ENCODE measurements at places on chromosomes 3 and 15. TPM values are rescaled to one million over a fixed set of nuclear protein-coding genes. Genes with fewer than 3 reads are reported as not detected.

- DNase-seq, result no peak
Observed at GRCh38 chr15:60353245-60353920, 44.4 kb downstream of the ANXA2 start.

LSAMP gene
- 1.2 TPM for polyA plus RNA-seq

LRRN1 gene
- polyA plus RNA-seq, result not detected

DNA sequence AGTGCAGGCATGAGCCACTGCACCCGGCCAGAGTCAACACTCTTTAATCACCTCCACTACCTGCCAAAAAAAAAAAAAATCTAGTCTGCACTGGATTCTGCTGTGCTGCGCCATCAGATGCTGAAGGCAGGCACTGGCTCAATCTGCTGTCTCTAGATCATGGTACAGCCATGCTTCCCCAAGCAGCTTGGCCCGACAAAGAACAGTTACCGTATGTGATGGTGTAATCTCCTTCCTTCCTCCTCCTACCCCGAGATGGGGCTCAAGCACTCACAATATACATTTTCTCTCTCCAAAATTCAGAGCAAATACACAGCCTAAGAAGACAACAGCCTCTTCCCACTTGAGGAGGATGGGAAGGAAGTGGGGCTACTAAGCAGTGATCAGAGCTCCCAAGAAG is 45.1 kb downstream of the DAPK2 start:
- DNase-seq, result no peak

- no peak for DNase-seq
Observed at GRCh38 chr3:52926554-52926953, 29.2 kb upstream of the STIMATE start.

DNA sequence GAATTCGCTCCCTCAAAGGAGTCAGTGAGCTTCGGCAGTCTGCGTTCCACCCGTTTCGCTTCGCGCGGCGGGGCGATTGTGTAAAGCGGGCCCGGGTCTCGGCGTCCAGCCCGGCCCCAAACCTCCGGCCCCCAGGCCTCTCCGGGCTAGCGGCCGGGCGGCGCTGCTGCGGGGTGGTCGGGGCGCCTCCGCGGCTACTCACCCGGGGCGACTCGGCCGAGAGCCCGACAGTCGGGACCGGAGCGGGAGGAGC is 412 bp downstream of the CHDH start:
- no peak for DNase-seq

PLEKHO2 gene
- polyA plus RNA-seq, result 17.9 TPM

- no peak for DNase-seq
Observed at GRCh38 chr3:107675233-107675900, 152.6 kb downstream of the BBX start.

MOBP gene
- not detected for polyA plus RNA-seq

DNA sequence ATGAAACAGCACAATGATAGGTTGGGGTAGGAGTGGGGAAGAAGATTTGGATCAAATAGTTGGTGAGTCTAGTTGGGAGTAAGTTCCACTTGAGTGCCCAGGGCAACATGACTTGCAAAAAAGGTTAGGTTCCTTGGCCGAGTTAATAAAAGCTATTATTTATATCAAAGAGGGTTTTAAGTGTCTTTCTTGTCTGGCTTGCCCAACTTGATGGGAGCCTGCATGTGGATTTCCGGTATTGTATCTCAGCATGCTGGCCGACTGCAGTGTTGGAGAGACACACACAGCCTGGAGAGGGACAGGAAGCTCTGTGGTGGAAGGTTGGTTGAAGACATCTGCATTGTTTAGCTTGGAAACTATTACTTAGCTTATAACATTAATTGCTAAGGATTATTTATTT is 449.5 kb upstream of the TBL1XR1 start:
- no peak for DNase-seq

- no peak for DNase-seq
Observed at GRCh38 chr3:129021140-129021551, 20.0 kb downstream of the EFCC1 start.

- no peak for DNase-seq
Observed at GRCh38 chr3:22615790-22616189, 587.3 kb upstream of the UBE2E2 start.

- no peak for DNase-seq
Observed at GRCh38 chr15:65881766-65882434, 12.6 kb downstream of the RAB11A start.

DNA sequence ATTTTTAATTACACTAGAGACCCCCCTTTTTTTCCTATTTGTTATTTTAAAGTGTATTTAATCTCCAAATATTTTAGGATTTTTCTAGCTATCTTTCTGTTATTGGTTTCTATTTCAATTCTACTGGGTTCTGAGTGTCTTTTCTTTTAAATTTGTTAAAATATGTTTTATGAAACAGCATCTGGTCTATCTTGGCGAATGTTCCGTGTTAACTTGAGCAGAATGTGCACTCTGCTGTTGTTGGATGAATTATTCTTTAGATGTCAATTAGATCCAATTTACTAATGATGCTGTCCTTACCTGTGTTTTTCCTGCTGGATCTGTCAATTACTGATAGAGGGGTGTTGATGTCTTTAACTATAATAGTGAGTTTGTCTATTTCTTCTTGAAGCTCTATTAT is 462.0 kb upstream of the CNTN3 start:
- DNase-seq, result no peak

All from sigmoid colon (tissue), 7 donors.